Stimulated activated CD4-positive, alpha-beta T cell treated with anti-CD3 and anti-CD28 coated beads, TNF-alpha, amount 100 ng/mL, for 4 hours (primary cell): ENCODE measurements at places on chromosomes 3 and 15.

DNA sequence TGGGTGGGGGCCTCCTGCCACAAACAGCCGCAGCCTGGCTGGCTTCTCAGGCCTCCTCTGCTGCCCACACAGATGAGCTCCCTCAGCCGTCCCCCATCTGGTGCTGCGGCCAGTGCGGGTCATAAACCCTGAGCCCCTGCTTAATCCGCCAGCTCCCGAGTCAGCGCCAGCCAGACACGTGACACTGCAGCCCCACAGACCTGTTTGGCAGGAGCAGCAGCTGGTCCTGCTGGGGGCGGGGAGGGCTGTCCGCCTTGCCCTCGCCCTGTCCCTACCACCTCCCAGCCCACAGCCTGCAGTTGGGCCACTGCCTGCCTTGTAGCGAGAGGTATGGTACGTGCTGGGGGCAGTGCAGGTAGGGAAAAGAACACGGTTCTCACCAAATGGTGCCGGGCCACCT lies 86.2 kb downstream of the IQSEC1 start:
- DNase-seq: no peak

GRCh38 chr15:64070965-64071851 lies 22.4 kb downstream of the CIAO2A start:
- DNase-seq: no peak

DNA sequence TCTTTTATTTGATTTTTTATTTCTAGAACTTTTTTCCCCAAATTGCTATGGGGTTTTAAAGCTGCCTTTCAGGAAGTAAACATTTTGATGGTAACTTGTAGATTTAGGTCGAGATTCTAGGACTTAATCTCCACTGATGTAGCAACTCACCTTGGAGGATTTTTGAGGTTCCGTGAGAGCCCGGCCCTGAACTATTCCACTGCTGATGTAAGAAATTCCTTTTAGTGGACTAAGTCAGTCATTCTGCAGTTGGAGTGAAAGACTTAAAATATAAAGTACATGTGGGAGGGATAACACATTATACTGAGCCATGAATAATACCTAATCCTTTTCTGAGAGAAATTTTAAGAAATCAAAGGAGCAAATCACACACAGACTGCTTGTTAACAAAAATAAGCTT lies 12.6 kb upstream of the LRRC34 start:
- DNase-seq: no peak

- DNase-seq: no peak
Measured at GRCh38 chr3:187185759-187186158, 11.5 kb upstream of the RTP1 start.

- DNase-seq: no peak
Measured at GRCh38 chr15:22902578-22902977, 64.1 kb downstream of the NIPA2 start.

- no peak for DNase-seq
Measured at GRCh38 chr15:100537331-100537730, 8.6 kb upstream of the CERS3 start.

DNA sequence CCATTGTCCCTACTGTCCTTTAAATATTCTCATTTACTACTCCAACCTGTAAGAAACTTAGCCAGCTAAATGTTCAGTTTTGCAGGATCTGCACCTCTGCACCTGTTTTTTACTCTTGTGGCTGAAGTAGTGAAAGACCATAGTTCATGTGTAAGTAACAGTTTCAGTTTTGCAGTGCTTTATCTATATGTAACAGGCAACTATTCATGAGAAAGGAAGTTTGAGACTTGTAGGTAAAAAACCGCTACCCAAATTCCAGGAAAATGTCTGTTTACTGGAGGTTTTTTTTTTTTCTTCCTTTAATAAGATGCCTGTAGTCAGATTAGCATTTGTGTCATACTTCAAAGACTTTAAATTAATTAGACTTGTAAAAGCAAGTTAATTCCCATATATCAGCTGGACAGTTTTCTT lies 25.4 kb upstream of the MBNL1 start:
- no peak for DNase-seq

- DNase-seq: no peak
Measured at GRCh38 chr3:38595393-38595792, 54.1 kb downstream of the SCN5A start.

- DNase-seq: peak; percentile 4
Measured at GRCh38 chr15:85168642-85169173, 187.1 kb downstream of the PDE8A start.

GRCh38 chr3:68173012-68173634 lies 518.7 kb upstream of the SUCLG2 start:
- no peak for DNase-seq

DNA sequence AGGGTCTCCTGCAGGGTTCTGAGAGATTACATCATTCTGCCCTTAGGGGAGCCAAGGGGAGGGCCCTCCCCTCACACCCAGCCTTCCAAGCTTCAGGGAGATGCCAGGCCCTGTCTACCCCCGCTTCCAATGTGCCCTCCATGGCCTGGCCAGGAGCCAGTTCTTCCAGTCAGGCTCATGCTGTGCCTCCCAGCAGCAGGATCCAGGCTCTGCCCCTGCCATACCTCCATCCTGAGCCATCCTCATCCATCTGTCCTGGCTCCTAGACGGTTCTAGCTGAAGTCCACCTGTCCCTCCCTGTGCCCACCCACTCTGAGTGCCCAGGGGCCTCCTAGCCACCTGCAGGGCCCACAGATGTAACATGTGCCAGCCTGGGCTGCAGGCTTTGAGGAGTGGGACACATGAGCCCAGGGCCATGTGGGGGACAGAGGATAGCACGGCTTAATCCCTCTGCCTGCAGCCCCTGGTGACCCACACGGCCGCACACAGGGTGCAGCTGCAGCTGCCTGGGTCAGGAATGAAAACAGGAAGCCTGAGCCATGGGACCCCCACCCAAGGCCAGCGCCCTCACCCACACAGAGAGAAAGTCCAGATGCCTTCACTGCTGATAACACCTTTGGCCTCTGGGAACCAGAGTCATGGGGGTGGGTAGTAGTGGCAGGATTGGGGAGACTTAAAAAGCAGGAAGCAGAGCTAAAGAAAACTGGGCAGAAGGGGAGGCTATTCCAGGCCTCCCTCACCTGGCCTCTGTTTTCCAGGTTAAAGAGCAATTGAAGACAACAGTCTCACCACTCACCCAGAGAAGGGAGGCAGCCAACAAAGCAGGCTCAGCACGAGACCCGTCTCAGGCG lies 11.8 kb downstream of the PLCD1 start:
- no peak for DNase-seq

- DNase-seq: no peak
Measured at GRCh38 chr3:78913711-78914110, 854.1 kb downstream of the ROBO1 start.

GRCh38 chr15:40470423-40471104 lies at the start of gene CHST14:
Gene CHST14, plus strand, starts transcription at chr15:40470984. Its CDS starts 230 bp downstream, at chr15:40471214.
- DNase-seq: peak; percentile 39

GRCh38 chr3:132180337-132180791 lies 136.8 kb upstream of the ACP3 start:
- no peak for DNase-seq

DNA sequence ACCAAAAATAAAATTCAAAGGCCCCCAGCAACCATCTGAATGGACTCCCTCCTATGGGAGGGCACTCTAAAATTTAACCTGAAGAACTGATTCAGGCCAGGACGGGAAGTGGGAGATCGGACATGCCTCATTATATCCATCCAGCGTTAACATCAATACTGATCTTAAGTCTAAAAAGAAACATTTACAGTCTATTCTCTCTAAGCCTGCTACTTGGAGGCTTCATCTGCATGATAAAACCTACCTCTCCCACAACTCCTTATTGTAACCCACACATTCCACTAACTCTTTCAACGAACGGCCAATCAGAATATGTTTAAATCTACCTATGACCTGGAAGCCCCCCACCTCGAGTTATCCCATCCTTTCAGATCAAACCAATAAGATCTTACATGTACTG lies 68.4 kb downstream of the HERC1 start:
- DNase-seq: no peak

DNA sequence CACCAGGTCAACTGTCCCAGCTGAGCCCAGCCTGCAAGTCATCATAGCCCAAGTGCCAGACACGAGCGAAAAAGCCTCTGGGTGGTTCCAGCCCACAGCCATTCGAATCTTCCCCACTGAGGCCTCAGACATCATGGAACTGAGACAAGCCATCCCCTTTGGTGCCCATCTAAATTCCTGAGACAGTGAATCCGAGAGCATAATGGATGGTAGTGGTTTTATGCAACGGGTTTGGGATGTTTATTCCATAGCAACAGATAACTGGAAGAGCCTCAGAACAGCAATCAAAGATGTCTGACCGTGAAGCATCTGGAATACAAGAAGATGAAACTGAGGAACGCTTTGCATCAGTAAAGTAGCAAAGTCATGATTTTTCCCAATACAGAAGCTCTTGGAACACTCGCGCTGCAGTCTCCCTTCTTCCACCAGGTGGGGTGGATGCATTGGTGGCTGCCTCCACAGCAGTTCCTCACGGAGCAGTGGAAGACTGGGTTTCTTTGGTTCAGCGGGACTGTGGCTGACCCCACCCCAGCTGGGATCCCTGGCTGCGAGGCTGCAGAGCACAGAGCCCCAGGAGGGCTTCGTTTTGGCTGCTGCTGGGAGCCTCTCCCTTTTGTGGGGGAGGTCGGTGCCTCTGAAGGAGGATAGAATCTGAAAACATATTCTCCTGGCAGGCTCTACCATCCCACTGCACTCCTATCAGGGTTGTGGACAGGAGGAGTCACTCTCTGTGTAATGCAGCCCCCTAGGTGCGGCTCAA lies 26.4 kb upstream of the PDE8A start:
- peak; percentile 13 for DNase-seq

- no peak for DNase-seq
Measured at GRCh38 chr3:73745526-73746191, 120.9 kb upstream of the PDZRN3 start.

DNA sequence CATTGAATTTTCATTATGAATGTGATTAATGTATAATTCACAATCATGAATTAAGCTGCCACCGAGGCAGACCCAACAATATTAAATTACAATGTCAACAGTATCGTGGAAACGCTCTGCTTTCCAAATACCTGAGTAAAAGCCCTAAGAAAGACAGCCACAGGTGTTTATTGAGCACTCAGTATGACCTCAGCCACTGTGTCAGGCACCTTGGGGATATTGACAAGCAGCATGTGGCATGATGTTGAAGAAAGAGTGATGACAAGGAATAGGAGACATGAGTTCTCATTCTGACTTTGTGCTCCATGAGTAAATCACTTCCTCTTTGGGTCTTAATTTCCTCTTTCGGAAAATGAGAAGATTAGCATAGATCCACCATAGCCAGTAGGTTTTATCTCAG lies 12.8 kb downstream of the C2CD4A start:
- no peak for DNase-seq

- DNase-seq: no peak
Measured at GRCh38 chr3:51343918-51344687, 41.0 kb upstream of the MANF start.
